ENCODE measurements at places on chromosomes 5 and 9.

GRCh38 chr5:174172152-174172551 is 126.6 kb downstream of the NSG2 start:
- DNase-seq, result no peak

- DNase-seq, result no peak
These were observed 16.8 kb downstream of the SCAMP1 start for GRCh38 chr5:78377056-78377717.

- DNase-seq, result no peak
These were observed 58.6 kb upstream of the RANBP3L start for GRCh38 chr5:36360307-36360706.

GRCh38 chr5:150441813-150442698 is 7.5 kb downstream of the RPS14 start:
- DNase-seq, result no peak

GRCh38 chr5:67149057-67149950 is 47.3 kb downstream of the CD180 start:
- DNase-seq, result no peak

DNA sequence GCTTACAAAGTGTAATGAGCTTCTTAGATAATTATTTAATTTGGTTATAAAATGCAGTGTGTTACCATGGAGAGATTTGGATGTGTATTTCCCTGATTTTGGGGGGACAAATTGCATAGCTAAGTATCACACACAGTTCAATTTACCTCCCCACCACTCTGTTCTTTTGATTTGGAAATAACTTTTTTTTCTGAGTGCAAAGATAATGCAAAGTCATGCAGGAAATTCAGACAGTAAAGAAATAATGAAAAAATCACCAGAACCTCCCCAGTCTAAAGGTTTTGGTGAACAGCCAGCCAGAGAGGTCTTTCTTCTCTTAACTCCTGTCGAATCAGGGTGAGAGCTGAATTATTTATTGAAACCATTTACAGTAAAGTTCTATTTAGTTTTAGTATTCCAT is 3.2 kb downstream of the ADGRV1 start:
- DNase-seq, result no peak

DNA sequence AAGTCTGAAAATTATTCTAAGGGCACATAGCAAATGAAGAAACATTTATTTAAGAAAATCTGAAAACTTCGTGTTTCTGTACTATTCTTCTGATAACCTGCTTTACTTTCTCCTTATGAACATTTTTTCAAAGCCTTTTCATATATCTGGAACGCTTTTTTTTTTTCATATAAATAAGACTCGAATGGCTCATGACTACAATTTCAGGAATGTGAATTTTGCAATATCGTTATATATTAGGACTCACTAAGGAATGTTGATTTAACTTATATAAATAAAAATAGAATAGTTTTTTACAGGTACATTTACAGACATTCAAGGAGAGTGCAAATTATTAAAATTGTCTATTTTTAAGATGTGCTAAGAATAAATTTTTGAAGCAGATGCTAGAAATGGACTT is 42.9 kb downstream of the GPBP1 start:
- DNase-seq, result no peak
